ENCODE measurements at places on chromosomes 12 and 14.

GRCh38 chr12:92886131-92886530 lies 43.0 kb downstream of the EEA1 start:
- DNase-seq: no peak

GRCh38 chr14:90087433-90087832 lies 25.6 kb downstream of the KCNK13 start:
- peak; percentile 73 for DNase-seq

GRCh38 chr12:50157259-50157658 lies 9.9 kb downstream of the CERS5 start:
- no peak for DNase-seq

- DNase-seq: no peak
These were observed 10.8 kb downstream of the DCAF5 start for GRCh38 chr14:69142101-69142500.

DNA sequence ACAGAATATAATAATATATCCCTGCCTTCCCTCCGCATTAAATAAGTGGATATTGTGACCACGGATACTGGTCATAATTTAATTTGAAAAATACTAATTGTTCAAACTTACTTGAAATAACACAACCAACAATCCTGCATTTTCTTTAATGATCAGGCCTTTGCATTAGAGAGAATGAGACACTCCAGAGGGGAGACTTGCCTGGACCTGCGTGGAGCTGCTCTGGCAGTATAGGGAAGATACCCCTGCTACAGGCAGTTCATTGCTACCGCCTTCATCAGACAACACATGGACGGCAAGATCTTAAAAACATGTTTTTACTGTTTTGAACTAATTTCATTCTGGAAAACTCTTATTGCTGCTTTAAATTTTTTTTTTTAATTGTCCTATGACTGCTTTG lies 211.0 kb upstream of the FAR2 start:
- no peak for DNase-seq

DNA sequence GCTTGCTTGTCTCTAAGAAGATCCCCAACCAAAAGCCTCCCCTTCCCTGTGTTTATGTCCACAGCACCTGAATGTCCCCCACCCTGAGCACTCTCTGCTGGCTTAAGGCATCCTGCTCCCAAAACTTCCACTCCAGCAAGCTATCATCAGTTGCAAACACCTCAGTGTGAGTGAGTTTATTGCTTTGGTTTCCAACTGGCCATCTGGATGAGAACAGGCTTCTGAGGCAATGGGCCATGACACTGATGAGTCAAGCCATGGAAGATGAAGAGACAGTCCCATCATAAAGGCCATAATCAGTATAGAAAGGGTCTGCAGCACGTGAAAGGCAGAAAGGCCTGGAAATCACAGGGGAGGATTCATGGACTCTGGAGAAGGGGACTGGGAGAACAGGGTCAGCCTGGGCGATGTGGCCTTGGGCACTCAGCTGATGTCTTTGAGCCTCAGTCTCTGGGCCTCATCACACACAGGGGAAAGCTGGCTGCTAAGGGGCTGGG lies 12.8 kb downstream of the CMKLR1 start:
- DNase-seq: no peak

DNA sequence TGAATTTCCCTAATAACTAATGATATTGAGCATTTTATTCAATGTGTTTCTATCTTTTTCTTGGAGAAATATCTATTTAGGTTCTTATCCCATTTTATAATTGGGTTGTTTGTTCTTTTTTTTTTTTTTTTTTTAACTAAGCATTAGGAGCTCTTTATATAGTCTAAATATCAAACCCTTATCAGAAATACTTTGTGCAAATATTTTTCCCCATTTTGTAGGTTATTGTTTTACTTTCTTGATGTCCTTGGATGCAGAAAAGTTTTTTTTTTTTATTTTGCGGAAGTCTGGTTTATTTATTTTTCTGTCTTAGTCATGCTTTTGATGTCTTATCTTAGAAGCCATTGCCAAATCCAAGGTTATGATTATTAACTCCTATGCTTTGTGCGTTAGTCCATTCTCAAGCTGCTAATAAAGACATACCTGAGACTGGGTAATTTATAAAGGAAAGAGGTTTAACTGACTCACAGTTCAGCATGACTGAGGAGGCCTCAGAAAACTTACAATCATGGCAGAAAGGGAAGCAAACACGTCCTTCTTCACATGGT lies 434.3 kb upstream of the TBX3 start:
- peak; percentile 79 for DNase-seq

DNA sequence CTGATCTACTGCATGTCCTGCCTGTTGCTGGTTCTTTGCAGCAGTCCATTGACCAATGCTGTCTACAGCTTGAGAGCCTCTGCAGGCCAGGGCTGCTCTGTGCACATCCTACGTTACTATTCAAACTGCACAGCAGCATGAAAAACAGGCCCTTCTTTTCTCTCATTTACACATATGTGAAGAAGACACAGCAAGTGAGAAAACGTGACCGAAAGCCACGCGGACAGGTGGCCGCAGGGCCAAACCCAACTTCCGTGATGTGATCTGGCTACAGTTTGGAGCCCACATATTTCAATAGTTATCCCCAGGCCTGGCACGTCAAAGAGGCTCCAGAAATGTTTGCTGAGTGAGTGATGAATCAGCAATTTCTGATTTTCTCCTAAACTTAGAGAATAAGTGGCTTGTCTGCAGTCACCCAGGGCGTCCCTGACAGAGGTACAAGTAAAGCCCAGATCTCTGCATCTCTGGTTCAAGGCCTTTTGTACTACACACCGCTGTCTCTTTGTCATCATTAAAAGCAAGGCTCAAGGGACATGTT lies 17.9 kb upstream of the TCL1B start:
- DNase-seq: no peak

DNA sequence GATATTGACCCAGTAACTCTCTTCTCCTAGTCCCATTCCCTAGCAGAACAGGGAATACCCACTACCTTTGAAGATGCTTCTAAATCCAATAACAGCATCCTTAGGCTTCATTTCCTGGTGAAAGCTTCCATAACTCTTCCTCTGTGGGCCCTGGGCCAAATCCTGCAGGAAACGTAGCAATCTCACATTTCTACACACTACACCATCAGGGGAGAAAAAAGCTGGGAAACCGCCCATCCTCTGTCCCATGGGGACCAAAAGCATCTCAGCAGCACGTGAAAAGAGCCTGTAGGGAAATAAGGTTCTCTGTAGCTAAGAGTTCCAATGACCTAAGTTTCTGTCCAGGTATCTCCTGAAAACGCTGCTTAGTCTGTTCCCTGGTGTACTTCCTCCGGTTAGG lies 340.2 kb downstream of the DPF3 start:
- DNase-seq: no peak

DNA sequence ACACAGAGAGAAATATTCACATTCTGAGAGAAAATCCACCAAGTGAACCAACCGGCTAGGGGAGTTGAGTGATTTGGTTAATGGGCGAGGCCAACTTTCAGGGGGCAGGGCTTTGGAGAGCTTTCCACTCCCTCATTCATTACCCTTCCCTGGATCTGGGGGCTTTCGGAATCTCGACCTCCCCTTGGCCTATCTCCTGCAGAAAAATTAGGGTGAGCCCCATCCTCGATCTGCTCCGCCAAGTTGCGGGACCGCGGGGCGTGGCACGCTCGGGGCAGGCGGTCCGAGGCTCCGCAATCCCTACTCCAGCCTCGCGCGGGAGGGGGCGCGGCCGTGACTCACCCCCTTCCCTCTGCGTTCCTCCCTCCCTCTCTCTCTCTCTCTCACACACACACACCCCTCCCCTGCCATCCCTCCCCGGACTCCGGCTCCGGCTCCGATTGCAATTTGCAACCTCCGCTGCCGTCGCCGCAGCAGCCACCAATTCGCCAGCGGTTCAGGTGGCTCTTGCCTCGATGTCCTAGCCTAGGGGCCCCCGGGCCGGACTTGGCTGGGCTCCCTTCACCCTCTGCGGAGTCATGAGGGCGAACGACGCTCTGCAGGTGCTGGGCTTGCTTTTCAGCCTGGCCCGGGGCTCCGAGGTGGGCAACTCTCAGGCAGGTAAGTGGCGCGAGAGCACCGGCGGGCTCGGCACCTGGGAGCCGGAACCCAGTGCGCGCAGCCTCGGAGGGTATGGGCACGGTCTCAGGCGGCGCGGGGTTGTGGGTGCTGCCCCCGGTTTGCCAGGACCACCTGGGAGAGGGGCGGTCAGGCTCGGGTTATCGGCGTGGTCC lies at the start of gene ERBB3:
ERBB3 (plus strand) TSS at position 443 of the 833 bp plus-strand sequence; CDS start at position 579, 136 bp downstream.
- peak; percentile 84 for DNase-seq

DNA sequence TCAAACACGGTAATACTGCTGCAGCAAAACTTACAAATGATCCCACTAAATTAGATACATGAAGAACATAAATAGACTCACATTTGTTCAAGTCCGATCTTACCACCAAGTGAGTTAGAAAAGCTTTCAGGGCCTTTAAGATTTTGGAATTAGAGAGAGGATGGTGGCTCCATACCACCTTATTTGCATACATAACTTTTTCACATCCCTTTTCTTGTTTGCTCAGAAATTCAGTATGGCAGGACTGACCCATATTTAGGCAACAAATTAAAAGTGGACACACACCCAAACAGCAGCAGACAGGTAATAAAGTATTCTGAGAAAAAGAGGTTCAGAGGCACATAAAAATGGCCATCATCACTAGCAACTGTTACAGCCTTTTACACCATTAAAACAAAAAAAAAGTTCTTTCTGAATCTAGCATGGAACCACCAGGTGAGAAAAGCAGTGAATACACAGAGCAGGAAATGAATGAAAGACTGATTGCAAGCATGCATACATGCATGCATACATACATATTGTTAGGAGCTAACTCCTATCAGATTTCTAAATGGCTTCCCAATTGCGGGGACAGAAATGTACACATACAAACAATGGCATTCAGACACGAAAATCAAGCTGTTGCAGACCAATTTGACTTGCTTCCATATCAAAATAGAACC lies 23.3 kb downstream of the STXBP6 start:
- no peak for DNase-seq

- no peak for DNase-seq
These were observed 8.2 kb upstream of the BATF start for GRCh38 chr14:75513911-75514672.

- DNase-seq: peak; percentile 29
These were observed 656.8 kb downstream of the VRK1 start for GRCh38 chr14:97453991-97454390.

GRCh38 chr12:29889737-29890136 lies 106.0 kb upstream of the TMTC1 start:
- DNase-seq: peak; percentile 33

DNA sequence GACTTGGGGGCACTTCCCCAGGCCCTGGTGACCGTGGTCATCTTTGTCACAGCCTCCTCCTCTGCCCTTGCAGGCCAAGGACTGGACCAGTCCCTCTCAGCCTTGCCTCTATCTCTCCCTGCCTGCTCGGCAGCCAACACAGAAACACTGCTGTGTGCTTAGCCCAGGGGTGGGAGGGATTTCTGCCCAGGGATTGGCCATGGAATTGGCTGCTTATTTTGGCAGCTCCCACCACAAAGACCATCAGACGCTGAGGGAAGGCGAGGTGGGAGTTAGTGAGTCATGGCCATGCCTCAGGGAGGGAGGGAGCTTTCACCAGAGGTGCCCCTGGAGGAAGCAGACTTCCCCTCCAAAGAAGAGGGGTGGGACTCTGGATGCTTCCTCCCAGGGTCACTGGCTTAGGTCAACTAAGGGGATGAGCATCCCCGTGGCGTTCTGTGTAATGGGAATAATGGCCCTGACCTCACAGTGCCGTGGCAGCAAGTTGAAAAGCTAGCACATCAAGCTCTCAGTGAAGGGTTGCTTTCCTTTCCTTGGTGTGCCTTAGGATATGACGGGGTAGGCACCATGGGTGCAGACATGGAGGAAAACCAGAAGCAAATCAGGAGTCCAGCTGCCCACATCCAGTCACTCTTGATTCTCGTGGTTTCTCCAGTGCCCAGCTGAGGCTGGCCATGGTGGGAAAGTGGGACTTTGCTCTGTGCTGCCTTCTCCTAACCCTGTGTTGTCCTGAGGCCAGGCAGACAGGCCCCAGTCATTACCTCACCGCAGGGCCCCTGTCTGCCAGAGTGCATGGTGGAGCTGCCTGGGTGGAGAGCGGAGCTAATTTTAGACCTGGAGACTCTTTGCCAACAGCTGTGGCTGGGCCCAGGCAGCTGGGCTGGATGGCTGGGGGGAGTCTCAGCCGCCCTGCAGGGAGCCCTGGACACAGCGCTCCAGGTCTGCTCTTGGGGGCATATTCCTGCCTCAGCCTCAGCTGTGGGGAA lies 21.4 kb downstream of the B4GALNT3 start:
- DNase-seq: no peak

DNA sequence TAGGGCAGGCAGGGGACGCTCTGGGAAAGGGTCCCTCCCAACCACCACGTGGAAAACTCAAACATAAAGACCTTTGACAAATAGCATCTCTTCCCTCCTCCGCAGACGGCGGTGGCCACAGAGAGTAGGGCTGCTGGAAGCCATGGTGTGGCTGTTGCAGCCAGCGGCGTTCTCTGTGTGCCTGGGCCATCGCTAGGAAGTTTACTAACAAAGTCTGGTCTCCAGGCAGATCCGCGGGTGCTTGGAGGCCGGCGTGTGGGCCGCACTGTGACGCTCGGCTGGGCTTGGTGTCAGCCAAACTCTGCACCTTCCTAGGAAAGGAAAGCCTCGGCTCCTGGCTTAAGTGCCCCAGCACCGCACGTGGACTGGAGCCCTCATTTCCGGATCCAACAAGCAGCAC lies 65.6 kb downstream of the CCDC88C start:
- DNase-seq: no peak

DNA sequence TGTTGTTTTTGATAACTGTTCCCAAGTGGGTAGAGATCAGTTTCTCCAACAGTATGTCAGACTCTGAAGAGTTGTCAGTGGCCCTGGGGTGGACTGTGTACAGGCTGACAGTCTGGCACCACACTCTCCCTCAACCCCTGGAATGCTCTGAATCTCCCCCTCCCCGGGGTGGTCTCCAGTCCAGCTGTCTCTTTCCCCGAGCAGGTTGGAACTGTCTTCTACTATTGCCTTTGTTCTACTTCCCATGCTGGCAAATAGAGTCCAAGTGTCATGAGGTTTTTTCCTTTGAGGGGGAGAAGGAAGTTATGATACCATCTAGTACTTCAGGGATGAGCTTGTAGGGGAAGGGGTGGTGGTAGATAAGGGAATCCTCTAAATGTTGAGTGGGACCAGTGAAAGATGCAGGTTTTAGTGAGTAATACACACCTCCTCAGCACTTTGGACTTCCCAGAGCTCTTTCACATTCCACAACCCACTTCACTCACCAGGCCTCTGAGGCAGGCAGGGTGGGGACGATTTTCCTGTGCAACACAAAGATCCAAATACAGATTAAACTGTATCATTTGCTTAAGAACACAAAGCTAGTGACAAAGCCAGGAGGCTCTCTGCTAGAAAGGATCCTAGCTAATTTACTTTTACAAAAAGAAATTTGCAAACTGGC lies 170.7 kb upstream of the GZMB start:
- no peak for DNase-seq

All from M059J (cell line).